ENCODE measurements at places on chromosomes 1 and 21. TPM values are rescaled to one million over a fixed set of nuclear protein-coding genes. Genes with fewer than 3 reads are reported as not detected.

- no peak for DNase-seq
Measured at GRCh38 chr21:45806042-45806441, 162.5 kb downstream of the PCBP3 start.

- no peak for DNase-seq
Measured at GRCh38 chr1:63590166-63590560, 3.0 kb upstream of the PGM1 start.

- DNase-seq = no peak
Measured at GRCh38 chr1:29736582-29737188, 500.4 kb downstream of the PTPRU start.

GRCh38 chr1:6523566-6523965 is 30.7 kb downstream of the NOL9 start:
- DNase-seq = no peak

DNA sequence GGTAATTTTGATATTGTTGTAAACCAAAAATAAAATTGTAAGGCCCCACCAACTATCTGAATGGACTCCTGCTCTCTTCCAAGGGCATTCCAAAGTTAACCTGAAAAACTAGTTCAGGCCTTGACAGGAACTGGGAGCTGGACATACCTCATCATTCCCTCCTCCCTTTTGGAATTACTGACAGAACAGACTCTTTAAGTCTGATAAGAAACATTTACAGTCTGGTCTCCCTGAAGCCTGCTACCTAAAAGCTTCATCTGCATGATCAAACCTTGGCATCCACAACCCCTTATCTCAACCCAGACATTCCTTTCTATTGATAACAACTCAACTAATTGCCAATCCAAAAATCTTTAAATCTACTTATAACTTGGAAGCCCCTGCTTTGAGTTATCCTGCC is 123.8 kb downstream of the TLR5 start:
- no peak for DNase-seq

DNA sequence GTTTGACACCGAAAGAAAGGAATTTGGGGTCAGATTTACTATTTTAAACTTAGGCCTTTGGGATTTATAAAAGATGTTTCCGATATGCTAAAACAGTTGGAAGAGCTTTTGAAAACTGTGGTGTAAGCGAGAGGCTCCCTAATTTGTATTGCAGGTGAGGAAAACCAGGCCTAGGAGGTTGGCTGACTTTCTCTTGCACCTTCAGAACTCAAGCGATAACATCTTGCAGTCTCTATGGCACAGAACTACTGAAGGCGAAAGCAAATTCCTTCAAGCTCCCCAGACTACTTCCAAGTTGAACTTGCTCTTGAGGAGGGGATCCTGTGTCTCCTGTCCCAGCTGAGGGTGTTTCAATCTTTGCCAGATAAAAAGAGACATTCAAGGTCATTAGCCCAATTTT is 685.7 kb downstream of the ADGRL2 start:
- no peak for DNase-seq

DNA sequence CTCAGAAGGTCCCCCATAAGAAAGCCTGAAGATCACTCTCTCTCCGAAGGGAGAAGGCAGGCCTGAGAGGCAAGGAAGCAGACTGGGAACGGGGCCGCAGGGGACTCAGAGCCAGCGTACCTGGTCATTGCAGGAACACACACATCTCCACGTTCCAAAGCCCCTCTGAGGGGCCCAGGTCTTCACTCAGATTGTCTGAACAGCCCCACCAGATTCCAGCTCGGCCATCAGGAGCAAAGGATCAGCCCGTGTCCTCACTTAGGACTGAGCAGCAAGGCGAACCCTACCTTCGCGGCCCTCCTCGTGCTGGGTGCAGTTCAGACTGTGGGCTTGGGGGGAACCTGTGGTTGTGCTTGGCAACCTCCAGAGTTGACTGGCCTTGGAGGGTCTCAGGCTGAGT is 43.9 kb upstream of the SOX13 start:
- no peak for DNase-seq

GRCh38 chr1:27572019-27572678 is 31.8 kb downstream of the AHDC1 start:
- DNase-seq = peak; percentile 31

GRCh38 chr21:45270306-45270821 is 17.3 kb downstream of the POFUT2 start:
- no peak for DNase-seq

DNA sequence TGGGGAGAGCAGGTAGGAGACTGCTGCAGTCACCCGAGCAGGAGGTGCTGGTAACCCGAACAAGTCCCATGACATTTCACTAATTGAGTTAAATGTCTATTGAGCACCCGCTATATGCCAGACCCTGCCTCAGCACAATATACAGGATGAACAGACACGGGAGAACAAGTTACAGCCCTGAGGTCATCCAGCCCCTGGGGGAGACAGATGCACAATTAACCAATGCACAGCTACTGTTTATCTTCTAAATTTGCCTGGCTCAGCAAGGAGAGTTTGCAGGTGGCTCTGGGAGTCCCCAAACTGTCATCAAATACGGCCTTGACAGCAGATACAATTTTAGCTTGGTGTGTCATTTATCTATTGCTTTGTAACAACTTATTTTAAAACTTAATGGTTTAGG is 18.1 kb downstream of the CITED4 start:
- no peak for DNase-seq

DNA sequence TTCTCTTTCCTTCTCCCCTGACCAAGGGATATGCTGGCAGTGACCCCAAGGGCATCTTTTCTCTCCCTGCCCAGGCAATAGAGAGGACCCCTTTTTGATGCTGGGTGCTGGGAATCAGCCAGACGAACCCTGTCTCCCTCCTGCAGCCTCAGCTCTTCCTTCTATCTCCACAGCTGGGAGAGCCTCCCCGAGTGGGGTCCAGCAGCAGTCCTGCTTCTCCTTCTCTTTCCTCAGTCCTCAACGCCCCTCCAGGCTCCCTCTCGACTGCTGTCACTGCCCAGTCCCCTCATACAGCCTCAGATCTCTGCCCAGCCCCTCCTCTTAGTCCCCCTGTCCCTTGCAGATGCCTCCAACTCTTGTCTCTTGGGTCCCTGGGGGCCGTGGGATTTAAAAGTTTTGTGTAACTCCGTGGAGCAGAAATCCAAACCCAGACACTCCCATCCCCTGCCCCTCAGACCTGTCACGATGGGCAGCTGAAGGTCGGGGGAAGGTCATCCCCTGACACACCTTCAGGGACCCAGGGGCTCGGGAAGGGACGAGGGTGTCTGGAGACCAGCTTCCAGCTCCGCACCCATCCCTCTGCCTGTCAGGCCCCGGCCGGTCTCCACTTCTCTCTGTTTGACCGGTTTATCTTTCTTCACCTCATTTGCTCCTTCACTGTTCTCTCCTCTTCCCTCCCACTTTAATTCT is 5.8 kb upstream of the ETV3L start:
- DNase-seq = no peak

DNA sequence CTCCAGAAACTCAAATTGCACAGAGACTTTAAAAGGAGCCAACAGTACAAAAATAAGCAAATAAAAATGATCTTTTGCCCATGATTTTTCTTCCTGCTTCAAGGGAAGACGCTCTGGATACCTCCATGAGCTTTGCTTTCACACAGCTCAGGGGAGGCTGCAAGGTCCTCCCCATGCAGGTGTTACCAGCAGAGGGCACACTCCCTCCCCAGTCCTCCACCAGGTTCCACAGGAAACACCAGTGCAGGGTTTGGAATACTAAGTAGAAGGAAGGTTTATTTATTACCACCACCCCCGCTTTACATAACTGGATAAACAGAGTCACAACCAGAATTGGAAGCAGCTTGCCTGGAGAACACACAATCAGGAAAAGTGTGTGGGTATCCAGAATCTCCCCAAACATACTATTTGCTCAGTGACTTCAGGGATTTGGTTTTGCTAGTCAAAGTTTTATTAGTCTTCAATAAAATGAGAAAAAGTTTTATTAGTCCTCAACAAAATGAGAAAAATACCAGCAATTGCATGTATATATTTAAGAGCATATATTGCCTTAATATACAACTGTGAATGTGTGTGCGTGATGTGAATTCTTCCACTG is 37.3 kb downstream of the HSD3B1 start:
- no peak for DNase-seq

DNA sequence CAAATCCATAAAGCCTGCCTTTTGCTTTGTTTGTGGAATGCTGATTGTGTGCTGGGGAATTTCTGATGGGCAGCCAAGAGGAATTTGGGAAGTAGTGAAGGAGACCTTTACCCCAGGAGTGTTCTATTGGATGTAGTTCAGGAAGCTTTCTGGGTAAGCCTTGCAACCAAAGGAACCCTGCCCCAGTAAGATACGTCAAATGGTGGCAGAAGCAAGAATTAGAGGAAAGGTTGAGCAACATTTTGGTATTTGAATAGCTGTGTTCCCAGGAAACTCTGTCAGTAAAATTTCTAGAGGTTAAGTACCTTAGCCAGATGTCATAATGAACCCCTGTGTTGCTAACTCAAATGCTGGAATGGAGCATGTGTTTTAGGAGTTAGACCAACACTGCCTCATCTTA is 6.4 kb downstream of the MGST3 start:
- DNase-seq = no peak

DNA sequence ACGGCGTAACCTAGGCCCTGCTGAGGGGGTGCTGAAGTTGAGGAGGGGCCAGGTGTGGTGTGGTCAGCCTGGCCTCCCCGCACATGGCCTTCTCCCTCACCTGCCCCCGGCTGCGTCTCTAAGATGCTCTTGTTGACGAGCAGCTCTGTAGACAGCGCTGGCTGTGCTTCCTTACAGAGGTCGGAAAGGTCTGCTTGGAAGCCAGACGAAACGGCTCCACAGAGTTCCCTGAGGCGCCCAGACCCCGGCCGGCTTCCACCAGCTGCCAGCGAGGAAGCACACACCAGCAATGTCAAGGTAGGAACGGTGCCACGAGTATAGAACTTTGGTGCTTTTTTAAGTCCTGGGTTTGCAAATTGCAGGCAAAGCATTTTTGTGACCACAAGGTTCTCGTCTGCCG is 18.8 kb upstream of the DIP2A start:
- peak; percentile 11 for DNase-seq

GRCh38 chr1:204468206-204468605 is 26.4 kb downstream of the PIK3C2B start:
- DNase-seq = no peak

- DNase-seq = peak; percentile 90
Measured at GRCh38 chr1:94247138-94248094, 10.0 kb upstream of the ARHGAP29 start.

DNA sequence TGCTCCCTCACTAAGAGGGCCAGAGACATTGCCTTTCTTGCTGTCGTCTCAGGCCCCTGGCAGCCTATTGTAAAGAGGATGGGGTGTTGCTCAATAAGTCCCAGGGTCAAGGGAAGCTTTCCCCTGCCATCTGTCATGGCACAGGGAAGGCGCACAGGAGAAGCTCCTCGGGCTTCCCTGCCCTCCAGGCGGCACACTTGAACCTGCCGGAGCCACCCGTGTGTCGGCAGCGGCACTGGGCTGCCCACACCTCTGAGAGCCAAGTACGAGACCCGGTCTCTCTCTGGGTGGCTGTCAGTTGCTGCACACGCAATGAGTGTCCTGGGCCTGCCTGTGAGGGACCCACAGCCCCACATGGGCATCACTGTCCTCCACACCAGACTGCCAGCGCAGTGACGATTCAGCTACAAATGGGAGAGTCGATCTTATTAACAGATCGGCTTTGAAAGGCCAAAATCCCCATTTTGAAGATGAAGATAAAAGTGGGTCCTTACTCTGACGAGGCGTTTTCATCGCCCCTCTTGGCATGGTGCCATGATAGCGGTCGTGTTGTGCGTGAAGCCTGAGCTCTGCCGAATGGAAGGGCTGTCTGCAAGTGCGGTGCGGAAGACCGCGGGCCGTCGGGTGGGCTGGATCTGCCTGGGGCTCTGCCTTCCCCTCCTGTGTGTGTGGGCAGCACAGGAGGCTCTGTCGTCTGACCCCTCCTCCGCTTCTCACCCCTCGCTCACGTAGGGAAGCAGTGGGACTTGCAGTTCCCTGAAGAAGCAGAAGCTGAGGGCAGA is 29.2 kb upstream of the PDXK start:
- no peak for DNase-seq

DNA sequence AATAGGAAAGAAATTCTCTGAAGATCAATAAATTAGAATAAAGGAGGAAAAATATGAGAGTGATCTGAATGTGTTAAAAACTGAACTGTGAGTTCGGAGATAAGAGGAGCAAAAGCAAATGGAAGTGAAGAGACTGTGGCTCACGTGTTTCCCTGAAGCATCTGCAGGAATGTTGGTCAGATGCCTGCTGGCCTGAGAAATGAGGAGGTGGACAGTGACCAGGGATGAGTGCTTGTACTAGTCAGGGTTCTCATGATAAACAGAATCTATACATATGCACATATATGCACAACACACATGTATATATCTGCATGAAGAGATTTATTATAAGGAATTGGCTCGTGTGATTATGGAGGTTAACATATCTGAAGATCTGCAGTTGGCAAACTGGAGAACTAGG is 103.4 kb upstream of the TIAM1 start:
- no peak for DNase-seq

DNA sequence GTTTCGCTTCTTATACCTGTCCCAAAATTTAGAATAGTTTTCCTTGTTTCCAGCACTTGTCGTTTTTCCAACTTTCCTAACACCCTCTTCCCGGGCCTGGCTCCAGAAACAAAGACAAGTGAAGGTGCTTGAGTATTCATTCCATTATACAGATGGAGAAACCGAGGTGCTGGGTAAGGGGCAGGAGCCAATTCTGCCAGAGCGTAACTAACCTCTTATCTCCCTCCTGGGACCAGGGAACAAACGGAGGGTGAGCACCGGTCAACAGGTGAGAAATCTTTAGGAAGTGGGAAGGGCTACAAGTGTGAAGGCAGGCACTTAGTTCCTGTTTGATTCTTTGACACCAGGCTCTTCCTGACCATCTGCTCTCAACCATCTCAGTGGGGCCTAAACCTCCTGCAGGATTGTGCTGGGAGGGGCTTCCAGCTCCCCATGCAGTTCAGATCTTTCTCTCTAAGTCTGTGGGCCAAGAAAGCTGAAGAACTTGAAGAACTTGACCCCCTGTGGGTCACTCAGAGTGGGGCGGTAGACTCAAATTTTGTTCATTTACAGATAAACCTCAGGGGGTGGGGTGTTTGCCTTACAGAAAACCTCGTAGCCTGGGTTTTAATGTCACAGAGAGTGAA is 8.7 kb downstream of the PLXNA2 start:
- no peak for DNase-seq

Gene GJA5
- total RNA-seq = 4.7 TPM

Gene TRIM45
- total RNA-seq = 15.3 TPM

Gene KCNJ6
- not detected for total RNA-seq

Gene ADGRL4
- 21.2 TPM for total RNA-seq

Gene MRPL24
- total RNA-seq = 96.1 TPM

Gene KIRREL1
- 10.0 TPM for total RNA-seq

Gene ASAP3
- total RNA-seq = 47.3 TPM

Gene SEC16B
- 1.8 TPM for total RNA-seq

Gene NDUFV3
- total RNA-seq = 59.3 TPM

Gene HMCN1
- 3.8 TPM for total RNA-seq

Gene RPL11
- 626 TPM for total RNA-seq

Gene ZMYND12
- 0.84 TPM for total RNA-seq

Gene ADAMTS5
- 3.0 TPM for total RNA-seq

Gene RNU1-3
- 4,234 TPM for total RNA-seq

Gene DMBX1
- total RNA-seq = not detected

Gene PLA2G2C
- not detected for total RNA-seq

Gene LHX4
- total RNA-seq = not detected
